IPS DF 19.7 (cell line): ENCODE measurements at places on chromosomes 3 and 15.

- no peak for DNase-seq
These were observed 38.2 kb downstream of the FEZF2 start for GRCh38 chr3:62335196-62335595.

DNA sequence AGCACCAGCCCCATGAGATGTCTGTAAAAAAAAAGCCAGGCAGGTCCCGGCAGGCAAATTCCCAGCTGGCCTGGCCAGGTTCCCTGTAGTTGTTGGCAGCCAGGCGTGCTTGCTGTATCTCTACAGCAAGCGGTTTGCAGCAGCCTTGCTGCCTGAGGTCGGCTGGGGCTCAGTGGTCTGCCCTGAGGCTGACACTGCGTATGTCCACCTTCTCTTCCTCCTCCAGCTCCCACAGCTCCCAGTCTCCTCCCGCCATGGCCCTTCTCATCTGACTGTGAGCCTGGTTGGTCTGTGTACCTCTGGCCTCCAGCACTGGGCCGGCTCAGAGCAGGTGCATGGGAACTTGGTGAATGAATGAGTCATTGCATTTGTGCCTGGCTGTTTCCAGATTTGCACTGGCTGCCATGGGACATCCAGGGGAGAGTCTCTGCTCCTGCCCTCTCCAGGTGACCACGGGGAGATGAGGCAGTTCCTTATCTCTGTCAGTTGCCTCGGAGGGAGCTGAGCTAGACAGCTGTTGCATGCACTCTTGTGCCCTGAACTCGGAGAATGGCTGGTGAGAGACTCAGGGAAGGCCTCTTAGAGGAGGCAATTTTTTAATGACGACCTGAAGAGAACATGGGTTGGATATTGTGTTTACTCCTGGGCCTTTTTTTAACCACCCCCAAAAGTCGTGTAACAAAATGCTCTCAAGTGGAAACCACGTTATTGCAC, 43.0 kb downstream of the SPSB4 start:
- no peak for DNase-seq

- no peak for DNase-seq
These were observed 112.7 kb downstream of the RAB11A start for GRCh38 chr15:65981837-65982626.

DNA sequence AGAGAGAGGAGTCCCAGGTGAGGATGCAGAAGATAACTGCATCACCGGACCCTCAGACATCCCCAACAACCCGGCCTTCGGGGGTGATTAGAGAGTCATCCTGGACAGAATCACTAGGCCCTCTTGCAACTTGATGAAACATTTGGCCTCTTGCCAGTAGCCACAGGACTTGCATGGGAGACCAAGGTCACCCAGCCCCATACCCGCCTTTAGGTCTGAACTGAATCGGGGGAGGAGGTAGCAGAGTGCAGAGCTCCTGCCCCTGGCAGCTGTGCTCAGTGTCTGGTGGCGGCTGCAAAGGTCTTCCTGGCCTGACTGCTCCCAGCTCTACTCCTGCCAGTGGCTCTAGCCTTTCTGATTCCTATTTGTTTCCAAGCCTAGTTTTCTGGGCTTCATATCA, 12.4 kb downstream of the PIF1 start:
- DNase-seq: no peak

DNA sequence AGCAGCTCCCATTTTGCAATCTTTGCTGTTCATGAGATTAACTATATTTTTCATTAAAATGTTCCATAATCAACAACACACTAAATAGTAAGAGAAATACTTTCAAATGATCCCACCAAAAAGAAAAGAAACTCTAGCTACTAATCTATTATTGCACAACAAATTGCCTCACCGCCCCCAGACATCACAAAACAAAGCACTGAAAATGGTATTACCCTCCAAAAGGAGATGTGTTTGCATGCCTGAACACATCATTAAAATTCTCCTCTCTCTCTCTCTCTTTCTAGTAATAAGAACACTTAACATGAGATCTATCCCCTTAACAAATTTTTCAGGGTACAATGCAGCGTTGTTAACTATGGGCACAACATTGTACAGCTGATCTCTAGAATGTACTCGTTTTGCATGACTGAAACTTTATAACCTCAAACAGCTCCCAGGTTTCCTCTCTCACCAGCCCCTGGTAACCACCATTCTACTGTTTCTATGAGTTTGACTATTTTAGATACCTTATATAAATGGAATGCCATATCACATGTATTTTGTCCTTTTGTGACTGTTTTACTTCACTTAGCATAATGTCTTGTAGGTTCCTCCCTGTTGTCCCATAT, 33.1 kb downstream of the WNT5A start:
- DNase-seq: no peak

DNA sequence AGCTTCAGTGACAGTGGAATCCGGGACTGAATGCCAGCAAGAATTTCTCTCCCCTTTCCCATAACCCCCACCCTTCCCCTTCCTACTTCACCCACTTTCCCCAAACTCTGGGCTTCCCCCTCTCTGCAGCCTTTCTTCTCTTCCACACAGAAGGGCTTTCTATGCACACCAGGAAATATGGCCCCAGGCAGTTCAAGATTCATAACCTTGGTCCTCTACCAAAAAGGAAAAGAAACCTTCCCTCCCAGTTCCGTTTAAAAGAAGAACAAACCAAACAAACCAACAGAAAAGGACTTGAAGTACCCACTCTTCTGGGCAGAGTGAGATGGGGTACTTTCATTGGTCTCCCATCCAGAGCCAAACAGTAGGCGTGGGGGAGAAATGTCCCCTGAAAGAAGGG, 68.8 kb upstream of the ABHD2 start:
- DNase-seq: no peak

DNA sequence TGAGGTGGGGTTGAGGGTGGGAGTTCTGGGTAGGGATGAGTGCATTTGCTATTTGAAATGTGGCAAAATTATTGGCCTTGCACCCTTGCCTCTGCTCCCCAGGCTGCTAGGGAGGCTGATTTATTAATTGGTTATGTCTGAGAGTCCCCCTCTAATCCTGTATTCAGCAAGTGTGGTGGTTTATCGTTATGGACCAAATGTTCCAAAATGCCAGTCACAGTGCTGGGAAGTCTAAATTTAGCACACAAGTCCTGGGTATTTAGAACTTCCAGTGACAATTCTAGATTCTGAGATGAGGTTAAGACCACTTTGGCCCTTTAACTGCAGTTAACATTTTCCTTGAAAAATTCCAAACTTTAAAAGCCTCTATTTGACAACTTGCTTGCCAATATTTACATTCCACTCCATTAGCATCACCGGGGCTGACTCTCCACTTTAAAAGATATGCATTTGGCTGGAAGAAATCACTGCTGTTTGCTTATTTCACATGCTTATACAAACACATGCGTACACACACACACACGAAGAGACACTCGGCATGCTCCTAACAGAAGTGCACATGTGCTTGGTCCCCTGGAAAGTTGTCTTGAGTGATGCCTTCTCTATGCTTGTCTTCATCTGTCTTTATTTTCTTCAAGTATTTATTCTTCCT, 247.7 kb downstream of the IL20RB start:
- no peak for DNase-seq

DNA sequence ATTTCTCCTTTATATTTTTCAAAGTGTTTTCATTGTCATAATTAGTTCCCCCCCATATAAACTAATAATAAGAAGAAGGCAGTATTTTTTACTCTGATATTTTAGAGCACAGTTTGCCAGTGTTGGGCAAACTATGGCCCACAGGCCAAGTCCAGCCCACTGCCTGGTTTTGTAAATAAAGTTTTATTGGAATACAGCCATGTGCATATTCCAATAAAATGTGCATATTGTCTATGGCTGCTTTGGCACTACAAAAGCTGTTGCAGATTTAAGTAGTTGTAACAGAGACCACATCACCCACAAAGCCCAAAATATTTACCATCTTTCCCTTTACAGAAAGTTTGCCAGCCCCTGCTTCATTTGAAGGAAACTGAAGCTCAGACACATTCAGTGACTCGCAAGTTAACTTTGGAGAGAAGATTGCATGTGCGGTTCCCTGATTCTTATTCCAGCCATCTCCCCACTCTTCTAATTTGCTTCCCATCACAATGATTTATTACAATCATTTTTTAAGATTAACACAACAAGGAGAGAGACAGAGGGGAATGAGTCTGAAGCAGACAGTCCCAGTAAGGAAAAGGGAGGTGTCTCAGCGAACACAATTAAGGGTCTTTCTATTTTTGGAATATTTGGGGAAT, 48.9 kb downstream of the RFTN1 start:
- no peak for DNase-seq

- DNase-seq: no peak
These were observed 536 bp downstream of the SNAPC5 start for GRCh38 chr15:66496951-66497501.

- no peak for DNase-seq
These were observed 243.9 kb downstream of the ZBTB20 start for GRCh38 chr3:114903213-114903612.

DNA sequence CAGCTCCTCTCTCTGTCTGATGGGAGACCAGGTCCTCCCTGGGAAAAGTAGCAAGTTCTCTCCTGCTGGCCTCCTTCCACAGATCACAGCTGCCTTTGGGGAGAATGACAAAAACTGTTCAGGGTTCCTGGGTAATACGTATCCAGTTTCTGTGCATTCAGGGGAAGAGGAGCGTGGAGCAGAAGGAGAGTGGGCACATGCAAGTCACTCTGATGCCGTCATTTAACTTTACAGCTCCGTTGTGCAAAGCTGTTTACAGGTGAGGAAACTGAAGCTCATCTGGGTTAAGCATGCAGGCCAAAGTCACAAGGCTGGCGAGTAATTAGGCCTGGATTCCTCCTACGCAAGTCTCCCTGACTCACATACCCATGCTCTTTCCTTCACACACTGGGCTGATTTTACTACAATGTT, 7.5 kb upstream of the TM4SF1 start:
- no peak for DNase-seq
